Glomerular endothelial cell (primary cell): ENCODE measurements at places on chromosomes 3 and 15. TPM values are rescaled to one million over a fixed set of nuclear protein-coding genes. Genes with fewer than 3 reads are reported as not detected.

- DNase-seq: no peak
Observed at GRCh38 chr3:5314897-5315296, 127.4 kb downstream of the EDEM1 start.

DNA sequence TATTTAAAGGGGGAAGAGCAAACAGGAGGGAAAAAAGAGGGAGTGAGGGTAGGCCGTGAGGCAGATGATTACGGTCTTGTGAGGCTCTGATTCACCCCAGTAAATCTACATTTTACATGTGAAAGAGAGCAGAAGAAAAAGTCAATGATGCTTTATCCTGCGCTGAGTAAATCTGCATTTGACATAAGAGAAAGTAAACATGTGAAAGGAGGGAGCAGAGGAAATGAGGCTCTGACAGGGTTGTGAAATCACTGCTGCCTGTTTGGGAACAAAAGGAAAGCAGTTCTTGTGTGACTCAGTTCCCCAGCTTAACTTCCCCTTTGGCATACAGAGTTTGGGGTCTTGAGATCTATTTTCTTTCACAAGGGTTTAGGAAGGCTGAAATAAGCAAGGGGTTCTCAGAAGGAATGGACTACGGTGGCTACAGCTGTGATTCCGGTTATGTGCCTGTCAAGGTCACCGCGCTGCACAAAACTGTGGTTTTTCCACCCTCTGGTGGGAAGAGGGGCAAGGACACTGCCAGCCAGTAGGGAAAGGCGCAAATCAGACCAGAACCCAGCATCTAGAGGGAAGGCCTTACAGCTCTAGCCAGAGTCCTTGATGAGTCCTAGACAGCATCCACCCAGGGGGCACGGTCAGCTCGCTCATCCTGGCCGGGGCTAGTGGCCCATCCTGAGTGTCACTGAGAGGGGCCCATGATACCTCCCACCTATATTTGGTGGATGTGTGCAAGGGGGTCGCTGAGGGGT is 18.9 kb upstream of the HCN4 start:
- no peak for DNase-seq

- no peak for DNase-seq
Observed at GRCh38 chr3:98750276-98750919, 12.7 kb upstream of the ST3GAL6 start.

DNA sequence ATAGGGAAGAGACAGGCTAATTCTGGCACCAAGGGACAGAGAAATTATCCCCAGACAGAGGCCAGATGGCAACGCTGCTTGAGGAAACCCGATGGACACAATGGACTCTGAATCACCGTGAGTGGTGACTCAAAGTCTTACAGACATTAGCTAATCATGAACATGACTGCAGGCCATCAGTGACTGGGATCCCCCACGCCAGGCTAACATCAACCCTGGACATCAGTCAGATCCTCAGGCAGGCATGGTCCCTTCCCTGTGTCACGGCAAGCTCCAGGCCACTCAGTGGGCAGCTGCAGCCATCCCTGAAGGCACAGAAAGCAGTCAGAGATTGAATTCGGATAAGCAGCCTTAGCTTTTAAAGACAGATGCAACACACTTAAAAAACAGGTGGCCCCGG is 23.8 kb upstream of the OXTR start:
- DNase-seq: no peak

DNA sequence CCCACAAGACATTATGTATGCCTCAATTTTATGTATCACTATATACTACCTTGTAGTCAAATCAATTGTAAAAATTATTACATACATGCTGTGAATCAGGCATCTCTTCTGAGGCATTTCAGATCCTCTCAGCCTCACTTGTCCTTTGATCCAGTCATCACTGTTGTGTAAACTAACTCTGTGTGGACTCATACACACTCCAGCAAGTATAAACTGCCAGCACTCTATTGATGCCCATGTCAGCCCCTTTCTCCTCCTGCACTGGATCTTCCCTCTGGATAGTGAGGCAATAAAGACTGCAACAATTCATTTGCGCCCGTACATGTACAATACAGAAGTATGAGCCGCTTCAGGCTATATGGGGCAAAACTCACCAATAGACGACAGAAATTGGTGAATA is 364.7 kb upstream of the TGFBR2 start:
- DNase-seq: no peak

DNA sequence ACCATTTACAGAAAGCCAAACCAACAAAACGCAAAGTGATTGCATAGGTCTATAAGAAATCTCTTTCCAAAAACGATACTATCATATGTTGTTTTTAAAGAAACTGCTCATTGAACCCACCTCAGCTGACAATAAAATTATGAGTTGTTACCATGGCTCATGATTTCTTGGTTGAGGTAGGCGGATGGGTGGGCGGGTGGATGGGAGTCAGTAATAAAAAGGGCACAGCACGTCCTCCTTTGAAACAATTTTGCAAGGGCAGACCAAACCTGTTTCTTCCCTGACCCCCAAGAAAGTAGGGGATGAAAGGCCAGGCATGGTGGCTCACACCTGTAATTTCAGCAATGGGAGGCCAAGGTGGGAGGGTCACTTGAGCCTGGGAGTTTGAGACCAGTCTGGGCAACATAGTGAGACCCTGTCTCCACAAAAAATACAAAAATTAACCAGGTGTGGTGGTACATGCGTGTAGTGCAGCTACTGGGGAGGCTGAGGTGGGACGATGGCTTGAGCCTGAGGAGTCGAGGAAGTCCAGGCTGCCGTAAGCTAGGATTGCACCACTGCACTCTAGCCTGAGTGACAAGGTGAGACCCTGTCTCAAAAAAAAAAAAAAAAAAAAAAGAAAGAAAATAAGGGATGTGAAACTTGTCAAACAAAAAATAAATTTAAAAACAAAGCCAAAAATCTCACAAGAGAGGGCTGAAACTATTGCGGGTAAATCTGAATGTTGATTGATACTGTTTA is 2.1 kb downstream of the ABHD10 start:
- DNase-seq: no peak

GRCh38 chr3:133695560-133696171 is 33.9 kb upstream of the TOPBP1 start:
- DNase-seq: no peak

GRCh38 chr3:56144805-56145204 is 323.5 kb downstream of the ERC2 start:
- no peak for DNase-seq

- no peak for DNase-seq
Observed at GRCh38 chr3:184561913-184562877, 610 bp downstream of the EPHB3 start.

GRCh38 chr15:60395276-60396011 is 2.3 kb downstream of the ANXA2 start:
- no peak for DNase-seq

DNA sequence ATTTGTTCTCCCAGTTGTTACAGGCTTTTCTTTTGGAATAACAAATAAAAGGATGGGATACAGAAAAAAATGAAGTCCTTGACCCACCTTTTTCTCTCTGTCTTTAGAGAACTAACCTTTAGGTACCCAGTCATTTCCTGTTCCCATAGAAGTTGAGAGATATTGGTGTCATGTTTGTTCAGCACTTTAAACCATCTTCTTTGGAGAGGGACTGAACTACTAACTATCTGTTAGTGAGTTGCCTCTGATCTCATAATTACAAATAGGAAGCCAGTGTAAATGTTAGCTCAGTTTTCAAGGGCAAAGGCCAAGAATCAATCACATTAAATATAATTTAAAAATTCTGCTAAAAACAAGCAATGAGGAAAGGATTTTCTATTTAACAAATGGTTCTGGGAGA is 72.9 kb upstream of the DCBLD2 start:
- DNase-seq: no peak

GRCh38 chr3:33047842-33048834 is 48.8 kb downstream of the GLB1 start:
- DNase-seq: no peak

- no peak for DNase-seq
Observed at GRCh38 chr15:89333959-89334509, 590 bp downstream of the POLG start.

DNA sequence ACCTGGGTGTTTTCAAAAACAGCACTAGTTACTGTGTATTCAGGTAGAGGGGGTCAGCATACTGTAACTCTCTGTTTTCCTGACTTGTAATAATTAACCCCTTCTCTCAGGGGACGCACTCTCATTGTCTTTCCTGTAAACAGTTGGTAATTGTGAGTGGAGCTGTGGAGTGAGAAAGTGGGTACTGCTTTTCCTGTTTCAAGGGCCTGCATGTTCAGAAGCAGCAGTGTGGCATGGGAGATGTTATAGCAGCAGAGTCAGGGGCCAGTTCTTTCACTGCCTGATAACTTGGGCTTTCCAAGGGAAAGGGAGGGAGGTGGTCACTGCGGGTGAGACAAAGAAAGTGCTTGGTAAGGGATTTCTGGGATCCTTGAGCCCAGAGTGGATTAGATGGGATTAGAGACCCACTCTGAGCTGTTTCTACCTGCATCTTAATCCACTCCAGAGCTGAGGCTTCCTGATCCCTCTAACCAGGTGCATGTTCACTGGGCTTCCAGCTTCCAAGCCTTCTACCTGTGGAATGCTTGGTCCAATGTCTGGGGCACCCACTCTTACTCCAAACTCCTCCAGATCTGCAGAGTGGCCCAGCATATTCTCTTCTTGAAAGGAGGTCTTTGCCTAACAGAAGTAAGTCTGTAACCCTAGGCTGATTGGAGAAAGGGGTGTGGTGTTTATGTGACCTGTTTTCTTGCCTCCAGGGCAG is 105.2 kb downstream of the RPLP1 start:
- no peak for DNase-seq

- DNase-seq: no peak
Observed at GRCh38 chr15:40469776-40470390, 901 bp upstream of the CHST14 start.

GRCh38 chr3:115814778-115815380 is 191.6 kb downstream of the GAP43 start:
- DNase-seq: peak; percentile 47

DNA sequence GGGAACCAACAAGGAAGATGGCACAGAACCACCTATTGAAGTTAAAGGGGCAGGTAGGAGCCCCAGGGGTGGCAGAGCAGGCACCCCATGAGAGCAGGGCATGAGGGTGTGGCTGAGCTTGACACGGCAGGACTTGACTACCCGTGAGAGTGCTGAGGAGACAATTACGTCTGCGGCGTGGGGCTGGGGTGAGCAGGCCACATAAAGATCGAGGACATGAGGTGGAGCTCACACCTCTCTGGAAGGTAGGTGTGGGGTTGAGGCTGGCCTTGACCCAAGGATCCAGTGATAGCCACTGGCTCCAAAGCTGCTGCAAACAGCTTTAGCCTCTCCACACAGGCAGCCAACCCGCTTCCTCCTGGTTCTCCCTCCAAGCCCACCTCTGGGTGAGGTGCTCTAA is 64.5 kb downstream of the PCSK6 start:
- no peak for DNase-seq

DNA sequence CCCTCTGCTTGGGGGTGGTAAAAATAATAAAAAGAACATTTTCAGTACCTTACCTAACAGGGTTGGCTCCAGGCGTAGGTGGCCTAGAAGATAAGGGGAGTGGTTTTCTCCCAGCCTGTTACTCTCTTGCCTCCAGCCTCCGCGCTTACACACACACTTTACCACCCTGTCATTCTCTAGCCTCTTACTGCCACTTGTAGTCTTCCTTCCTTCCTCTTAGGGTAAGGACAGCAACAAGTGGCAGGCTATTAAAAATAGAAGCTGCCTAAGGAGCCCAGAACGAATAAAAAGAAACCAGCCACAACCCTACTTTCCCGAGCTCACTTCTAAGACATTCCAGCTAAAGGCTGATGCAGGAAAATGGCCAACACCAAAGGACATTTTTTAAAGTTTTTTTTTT is 9.6 kb upstream of the LIPH start:
- no peak for DNase-seq

- no peak for DNase-seq
Observed at GRCh38 chr15:58880320-58880719, 53.2 kb downstream of the SLTM start.

GRCh38 chr15:77676569-77677375 is 44.1 kb upstream of the LINGO1 start:
- DNase-seq: no peak

DNA sequence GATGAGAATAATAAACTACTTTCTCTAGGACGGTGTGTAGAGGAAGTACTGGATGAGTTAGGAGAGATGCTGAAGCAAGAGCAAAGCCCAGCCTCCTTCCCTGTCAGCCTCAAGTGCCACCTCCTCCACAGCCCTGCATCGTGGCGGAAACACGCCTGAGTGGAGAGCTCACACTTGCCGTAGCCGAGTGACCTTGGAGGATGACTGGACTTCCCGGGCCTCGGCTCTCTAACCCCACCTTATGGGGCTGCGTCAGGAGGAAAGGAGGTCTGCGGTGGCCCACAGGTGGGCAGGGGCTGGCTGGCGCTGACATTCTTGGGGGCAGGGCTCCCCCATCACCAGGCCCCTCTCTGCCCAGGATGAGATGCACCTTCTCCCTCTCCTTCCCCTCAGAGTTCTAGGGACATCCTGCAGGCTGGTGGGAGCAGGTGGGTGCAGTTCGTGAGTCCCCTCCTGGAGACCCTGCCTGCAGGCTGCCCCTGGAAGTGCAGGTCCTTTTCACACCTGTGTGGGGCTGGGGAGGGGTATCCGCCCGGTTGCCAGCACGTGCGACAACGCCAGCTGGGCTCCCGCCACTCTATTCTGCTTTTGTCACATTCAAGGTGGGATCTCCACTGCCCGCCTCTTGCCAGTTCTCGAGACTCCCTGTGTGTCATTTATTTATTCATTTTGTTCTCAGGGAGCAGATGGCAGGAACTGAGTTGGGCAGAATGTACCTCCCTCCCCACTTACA is 175.2 kb downstream of the MEGF11 start:
- DNase-seq: no peak

GRCh38 chr15:48671103-48672022 is 25.9 kb upstream of the FBN1 start:
- no peak for DNase-seq

DNA sequence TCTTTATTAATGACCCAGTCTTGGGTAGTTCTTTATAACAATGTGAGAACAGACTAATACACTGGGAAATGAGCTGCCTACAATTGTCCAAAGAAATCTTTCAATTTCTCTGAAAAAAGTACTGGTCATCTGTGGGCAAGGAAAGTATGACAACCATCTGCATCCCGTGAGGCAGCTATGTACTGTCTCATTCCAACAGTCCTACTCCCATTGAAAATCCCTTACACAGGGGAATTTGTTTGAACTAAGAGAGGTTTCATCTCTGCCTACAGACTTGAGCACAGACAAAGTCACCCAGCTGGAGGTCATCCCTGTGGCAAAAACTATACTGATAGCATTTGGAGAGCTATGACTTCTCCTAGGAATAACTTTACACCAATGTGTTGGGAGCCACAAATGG is 27.1 kb downstream of the SHC4 start:
- DNase-seq: no peak

LSAMP gene
- 2.1 and 12.9 TPM in 2 replicates for total RNA-seq

ZNF654 gene
- total RNA-seq: 12.7 and 15.1 TPM in 2 replicates

GP5 gene
- 0.29 TPM in 1 of 2 replicates, not detected in the other for total RNA-seq

P2RY1 gene
- total RNA-seq: 0.87 and 1.3 TPM in 2 replicates

CADM2 gene
- total RNA-seq: not detected in 2 replicates

CFAP20DC gene
- 1.2 and 6.7 TPM in 2 replicates for total RNA-seq

LCMT2 gene
- total RNA-seq: 2.6 and 6.7 TPM in 2 replicates

CCDC14 gene
- total RNA-seq: 24.0 and 26.3 TPM in 2 replicates

EID1 gene
- 272 and 293 TPM in 2 replicates for total RNA-seq

CLDN11 gene
- total RNA-seq: 111 and 158 TPM in 2 replicates

TTLL13 gene
- not detected in 2 replicates for total RNA-seq

ZDHHC3 gene
- 61.0 and 81.9 TPM in 2 replicates for total RNA-seq

RYR3 gene
- 0.44 TPM in 1 of 2 replicates, not detected in the other for total RNA-seq

SLC35A5 gene
- total RNA-seq: 20.4 and 30.2 TPM in 2 replicates
